SJSA1 (cell line): ENCODE measurements at places on chromosomes 7 and 10.

GRCh38 chr7:70533614-70534013 is 598.3 kb upstream of the GALNT17 start:
- no peak for DNase-seq

GRCh38 chr7:81624021-81624592 is 145.7 kb downstream of the HGF start:
- DNase-seq: no peak

DNA sequence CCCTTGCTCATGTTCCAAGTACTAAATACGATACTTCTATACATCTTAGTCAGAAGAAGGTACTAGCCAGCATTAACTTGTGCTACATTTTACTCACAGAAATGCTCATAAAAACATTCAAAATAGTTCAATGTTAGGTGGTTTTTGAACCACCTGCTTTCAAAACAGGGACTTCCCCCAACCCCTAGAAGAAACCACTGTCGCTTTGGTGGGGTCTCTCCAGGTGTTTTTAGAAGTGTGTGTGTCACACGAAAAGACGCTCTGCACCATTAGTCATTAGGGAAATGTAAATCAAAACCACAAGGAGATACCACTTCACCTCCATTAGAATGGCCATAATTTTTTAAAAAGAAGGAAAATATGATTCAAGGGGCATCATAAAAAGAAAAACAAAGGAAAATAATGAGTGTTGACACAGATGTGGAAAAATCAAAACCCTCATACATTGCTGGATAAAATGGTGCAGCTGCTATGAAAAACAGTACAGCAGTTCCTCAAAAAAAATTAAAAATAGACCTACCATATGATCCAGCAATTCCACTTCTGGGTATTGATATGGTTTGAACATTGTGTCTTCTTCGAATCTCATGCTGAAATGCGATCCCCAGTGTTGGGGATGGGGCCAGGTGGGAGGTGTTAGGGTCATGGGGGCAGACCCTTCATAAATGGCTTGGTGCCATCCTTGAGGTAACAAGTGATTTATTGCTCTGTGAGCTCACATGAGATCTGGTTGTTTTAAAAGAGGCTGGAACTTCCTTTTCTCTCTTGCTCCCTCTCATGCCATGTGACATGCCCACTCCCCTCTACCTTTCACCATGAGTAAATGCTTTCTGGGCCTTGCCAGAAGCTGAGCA is 74.2 kb downstream of the MALSU1 start:
- DNase-seq: no peak

DNA sequence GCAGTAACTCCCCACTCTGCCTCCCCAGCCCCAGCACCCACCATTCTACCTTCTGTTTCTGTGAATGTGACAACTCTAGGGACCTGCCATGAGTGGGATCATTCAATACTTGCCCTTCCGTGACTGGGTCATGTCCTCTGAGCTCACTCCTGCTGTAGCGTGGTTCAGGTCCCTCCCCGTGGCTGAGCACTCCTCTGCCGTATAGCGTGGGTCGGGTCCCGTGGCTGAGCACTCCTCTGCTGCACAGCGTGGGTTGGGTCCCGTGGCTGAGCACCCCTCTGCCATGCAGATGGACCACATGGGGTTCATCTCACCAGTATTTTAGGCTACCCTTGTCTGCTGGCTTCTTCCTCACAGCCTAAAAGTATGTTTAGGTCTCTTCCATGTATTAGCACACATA is 43.0 kb downstream of the INSIG1 start:
- peak; percentile 24 for DNase-seq

GRCh38 chr7:140512317-140513000 is 33.2 kb upstream of the MKRN1 start:
- DNase-seq: no peak

DNA sequence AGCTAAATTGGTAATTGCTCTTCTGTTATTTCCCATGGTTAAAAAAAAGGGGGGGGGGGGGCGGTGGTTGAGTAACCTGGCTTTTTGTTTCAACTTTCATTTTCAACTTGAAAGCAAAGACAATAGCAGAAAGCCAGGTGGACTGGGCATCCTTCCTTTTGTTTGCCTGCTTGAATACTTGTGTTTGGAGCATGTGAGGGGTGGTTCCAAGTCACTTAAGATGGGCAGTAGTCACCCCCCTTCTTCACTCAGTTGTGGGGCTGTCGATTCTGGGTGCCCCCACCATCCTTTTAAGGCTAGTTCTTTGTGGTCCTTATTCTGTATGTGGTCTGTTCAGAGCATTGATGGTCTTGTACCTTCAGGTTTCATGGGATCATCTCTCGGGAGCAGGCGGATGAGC is 165.6 kb upstream of the PRR15 start:
- no peak for DNase-seq

DNA sequence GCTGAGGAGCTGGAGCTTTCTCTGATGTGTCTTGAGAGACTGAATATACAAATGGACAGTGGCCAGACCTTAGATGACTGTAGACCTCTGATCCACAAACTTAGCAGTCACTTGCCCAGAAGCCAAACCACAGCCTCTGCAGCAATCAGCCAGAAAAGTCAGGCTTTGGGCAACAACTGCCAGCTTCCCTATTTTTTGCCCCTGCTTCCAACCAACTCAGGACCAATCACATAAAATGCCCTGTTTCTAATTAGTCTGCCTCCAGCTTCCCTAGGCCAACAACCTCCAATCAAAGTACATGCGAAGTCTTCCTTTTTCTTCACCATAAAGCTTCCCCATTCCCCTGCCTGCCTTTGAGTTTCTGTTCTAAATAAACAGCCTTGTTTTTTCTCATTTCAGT is 37.8 kb upstream of the CACUL1 start:
- no peak for DNase-seq

DNA sequence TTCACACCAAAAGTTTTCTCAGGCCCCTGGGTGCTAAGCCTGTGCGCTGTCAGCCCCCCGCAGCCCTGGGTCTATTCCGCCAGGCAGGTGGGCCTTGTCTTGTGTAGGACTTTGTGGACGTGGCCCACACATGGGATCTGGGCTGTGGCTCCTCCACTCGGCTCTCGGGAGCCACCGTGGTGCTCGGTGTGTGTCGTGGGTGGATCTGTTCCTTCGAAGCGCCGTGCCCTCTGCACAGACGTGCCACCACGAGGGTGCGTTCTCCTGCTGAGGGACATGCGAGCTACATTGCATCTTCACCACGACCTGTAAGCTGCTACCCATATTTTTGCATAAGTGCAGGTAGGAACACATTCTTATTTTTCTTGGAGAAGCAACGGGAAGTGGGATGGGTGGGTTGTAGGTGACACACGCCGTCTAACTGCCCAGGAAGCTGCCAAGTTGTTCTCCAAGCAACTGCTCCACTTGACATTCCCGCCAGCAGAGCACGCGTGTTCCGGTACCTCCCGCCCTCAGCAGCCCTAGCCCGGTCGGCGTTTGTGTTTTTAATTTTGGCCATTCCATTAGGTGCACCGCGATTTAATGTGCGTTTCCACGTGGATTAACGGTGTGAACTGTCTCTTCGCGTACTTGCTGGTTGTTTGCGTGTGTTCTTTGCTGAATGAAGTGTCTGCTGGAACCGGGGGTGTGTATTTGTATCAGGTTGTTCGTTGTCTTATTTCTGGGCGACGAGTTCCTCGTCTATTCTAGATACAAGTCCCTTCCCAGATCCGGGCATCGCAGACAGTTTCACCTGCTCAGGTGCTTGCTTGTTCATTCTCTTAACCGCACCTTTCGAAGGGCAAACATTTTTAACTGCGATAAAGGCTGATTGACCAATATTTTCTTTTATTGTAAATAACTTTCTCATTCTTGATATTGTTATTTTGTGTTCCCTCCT is 47.4 kb upstream of the CFAP46 start:
- DNase-seq: no peak

- DNase-seq: no peak
Measured at GRCh38 chr10:60537697-60538096, 148.0 kb upstream of the ANK3 start.

- DNase-seq: no peak
Measured at GRCh38 chr7:154857728-154858681, 144.9 kb downstream of the PAXIP1 start.

- no peak for DNase-seq
Measured at GRCh38 chr7:26493737-26494428, 202.2 kb downstream of the SNX10 start.

- no peak for DNase-seq
Measured at GRCh38 chr10:35532141-35532540, 73.0 kb upstream of the GJD4 start.

GRCh38 chr10:22370320-22370719 is 25.0 kb downstream of the SPAG6 start:
- DNase-seq: no peak

DNA sequence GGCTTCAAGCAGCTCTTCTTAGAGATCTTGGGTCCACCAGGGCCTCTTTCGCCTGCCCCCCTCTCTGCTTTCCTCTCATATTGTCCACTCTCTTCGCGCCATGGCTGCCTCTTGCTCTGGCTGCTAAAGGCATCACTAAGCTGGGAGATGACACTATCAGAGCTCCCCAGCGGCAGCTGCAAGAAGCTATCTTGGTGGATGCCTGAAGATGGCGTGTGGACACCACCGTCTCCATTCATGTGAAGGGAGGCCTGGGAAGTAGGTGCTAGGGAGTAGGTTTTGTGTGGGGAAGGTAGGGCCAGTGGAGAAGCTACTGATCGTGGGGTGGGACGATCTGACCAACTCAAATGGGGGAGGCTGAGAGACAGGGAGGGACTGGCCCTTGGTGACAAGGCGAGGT is 45.9 kb upstream of the PDLIM1 start:
- no peak for DNase-seq

- no peak for DNase-seq
Measured at GRCh38 chr7:57181281-57181680, 49.0 kb upstream of the ZNF479 start.

DNA sequence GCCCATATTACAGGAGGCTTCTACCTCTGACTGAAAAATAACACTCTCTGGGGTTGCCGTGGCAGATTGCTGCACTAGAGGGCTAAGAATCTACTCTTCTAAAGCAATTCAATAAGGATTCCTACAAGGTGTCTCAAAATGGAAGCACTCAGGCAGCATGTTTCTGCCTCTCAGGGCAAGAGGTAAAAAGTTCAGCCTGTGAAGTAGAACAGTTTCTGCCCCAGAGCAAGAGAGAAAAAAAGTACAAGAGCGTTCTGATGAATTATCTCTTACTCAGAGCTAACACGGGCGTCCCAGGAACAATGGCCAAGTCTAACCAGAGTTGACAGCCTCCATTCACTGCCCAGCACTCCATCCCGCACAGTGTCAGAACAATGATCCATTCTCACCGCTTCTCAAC is 71.3 kb upstream of the TES start:
- peak; percentile 48 for DNase-seq

DNA sequence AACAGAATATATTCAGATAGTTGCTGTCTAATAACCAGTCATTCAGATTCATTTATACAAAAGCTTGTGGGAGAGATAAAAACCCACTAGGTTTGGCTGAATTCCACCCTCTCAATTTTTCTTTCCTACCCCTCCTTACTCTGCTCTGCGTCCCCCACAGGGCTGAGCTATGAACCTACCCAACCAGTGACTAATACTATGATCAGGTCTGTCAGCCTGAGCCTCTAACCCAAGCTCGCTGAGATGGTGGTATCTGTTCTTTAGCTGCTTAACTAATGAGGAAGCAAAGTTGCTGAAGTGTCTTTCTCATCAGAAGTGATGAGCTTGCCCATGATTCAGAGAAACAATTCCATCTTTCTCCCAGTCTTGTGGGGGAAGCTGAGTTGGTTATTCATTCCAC is 248.7 kb upstream of the GPR26 start:
- no peak for DNase-seq

DNA sequence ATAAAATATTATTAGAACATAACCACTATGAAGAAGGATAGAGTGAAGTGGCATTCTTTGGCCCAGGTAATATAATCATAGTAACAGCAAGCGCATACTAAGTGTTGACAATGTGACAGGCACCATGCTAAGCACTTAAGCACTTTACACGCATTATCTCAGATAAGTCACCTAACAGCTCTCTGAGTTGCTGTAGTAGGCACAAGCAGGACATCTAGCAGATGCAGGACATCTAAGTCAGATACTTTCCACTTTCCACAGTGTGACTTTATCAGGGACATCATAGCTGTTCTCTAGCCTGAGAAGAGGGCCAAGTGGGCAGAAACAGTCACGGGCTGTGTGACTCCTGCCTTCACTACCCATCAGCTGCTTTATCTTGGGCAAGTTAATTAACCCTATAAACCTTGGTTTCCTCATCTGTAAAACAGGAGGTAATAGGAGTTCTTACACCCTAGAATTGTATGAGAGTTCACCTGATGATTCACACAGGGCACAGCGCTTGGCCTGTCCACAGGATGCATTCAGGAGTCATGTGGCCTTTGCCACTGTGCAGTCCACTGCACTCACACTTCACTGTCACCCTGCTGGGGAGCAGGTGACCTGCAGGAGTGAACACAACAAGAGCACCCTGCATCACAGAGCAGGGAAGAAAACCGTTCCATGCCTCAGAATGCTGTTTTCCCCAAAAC is 12.5 kb downstream of the LIPA start:
- DNase-seq: no peak

DNA sequence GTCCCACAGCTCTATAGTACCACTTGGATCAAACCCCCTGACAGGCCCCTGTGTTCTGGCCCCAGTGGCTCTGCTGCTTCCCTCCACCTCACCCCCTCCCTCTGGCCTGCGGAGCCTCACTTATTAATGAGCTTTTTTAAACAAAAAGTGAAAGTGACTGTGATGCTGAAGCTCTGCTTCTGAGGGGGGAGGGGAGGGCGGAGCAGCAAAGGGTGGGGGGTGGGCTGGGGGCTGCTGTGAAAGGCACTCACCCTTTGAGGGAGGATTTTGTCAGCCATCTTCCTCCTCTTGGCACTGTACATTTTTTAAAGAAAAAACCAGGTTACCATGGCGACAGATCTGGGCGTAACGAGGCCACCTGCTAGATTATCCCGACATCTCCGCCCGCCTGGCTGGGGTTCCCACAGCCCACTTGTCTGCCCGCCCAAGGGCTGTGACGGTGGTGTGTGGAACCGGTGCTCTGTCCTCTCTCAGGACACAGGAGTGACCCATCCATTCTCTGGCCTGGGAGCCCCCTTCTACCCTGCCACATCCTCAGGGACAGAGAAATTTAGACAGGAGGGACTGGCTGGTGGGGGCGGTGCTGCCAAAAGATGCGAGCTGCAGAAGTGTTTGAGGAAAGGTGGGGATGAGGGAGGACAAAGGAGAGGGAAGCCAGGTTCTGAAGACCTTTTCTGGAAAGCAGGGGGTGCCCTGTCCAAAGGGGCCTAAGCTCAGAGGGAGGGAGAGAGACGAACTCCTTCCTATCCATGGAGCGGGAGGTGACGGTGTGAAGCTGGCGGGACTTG is 4.9 kb downstream of the SMARCD3 start:
- DNase-seq: no peak

- DNase-seq: no peak
Measured at GRCh38 chr7:78323118-78323517, 524.5 kb downstream of the PHTF2 start.

- no peak for DNase-seq
Measured at GRCh38 chr10:3964516-3964915, 179.5 kb upstream of the KLF6 start.

GRCh38 chr7:44383566-44383965 is 58.2 kb upstream of the CAMK2B start:
- DNase-seq: peak; percentile 75

- no peak for DNase-seq
Measured at GRCh38 chr7:16121876-16122390, 299.4 kb downstream of the CRPPA start.

GRCh38 chr7:114656466-114656865 is 241.9 kb downstream of the FOXP2 start:
- no peak for DNase-seq

- peak; percentile 61 for DNase-seq
Measured at GRCh38 chr10:101291331-101292193, 62.3 kb upstream of the LBX1 start.

- DNase-seq: no peak
Measured at GRCh38 chr10:129161150-129161549, 305.9 kb upstream of the MGMT start.
